ENCODE measurements at places on chromosomes 2 and 18.

DNA sequence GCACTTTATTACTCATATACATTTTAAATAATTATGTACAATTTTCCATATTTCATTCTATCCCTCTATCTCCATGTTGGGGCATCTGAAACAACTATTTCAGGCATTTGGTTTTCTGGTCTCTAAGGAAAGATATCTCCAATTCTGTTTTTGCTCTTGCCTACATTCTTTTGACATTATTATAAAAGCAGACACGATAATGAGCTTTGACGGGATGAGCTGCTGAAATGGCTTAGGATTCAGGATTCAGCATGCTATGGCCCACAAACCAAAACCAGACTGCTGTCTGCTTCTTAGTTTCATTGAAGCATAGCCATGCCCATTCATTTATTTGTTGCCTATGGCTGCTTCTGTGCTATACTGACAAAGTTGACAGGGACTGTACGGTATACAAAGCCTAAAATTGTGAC is 42.7 kb upstream of the GLS start:
- no peak for DNase-seq

- no peak for DNase-seq
Measured at GRCh38 chr2:230589025-230589424, 123.6 kb upstream of the CAB39 start.

DNA sequence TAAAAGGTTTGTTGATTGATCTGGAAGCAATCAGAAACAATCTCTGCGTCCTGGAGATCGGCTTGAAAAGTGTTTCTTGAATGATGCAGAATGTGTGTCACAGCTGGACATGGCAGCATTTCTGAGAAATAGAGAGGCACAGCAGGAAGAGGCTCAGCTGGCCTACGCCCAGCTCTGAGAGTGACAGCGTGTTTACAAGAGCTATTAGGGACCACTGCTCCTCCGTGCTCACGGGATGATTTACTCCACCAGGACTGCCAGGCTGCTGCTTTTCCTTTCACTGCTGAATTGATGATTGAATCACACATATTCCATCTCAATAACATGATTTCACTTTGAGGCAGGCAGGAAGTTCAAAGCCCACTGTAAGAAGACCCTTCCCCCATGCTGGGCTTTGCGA is 62.8 kb downstream of the GALNT14 start:
- no peak for DNase-seq

DNA sequence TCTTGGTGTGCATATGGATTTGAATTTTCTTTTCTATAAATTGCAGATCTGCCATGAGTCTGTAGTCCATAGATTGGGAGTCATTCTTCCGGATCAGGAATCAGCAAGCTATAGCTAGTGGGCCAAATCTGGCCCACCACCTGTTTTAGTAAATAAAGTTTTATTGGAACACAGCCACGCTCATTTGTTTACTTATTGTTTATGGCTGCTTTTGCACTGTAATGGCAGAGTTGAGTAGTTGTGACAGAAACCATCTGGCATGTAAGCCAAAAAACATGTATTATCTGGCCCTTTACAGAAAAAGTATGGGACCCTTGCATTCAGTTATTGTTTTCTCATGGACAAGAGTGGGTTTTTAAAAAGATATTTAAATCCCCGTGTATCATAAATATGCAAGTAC is 191.2 kb downstream of the LRRTM1 start:
- no peak for DNase-seq

DNA sequence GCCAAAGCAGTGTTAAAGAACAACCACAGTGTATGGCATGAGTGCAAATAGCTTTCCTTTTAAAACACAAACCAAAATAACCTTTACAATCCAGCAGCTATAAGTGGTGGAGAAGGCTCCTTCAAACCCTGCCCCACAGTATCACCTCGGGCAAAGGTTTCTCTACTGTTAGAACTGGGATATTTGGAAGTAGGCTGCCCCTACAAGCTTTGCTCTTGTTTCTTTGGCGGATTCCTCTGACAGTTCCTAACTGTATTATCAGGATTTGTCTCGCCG is 214.8 kb downstream of the ZNF521 start:
- no peak for DNase-seq

DNA sequence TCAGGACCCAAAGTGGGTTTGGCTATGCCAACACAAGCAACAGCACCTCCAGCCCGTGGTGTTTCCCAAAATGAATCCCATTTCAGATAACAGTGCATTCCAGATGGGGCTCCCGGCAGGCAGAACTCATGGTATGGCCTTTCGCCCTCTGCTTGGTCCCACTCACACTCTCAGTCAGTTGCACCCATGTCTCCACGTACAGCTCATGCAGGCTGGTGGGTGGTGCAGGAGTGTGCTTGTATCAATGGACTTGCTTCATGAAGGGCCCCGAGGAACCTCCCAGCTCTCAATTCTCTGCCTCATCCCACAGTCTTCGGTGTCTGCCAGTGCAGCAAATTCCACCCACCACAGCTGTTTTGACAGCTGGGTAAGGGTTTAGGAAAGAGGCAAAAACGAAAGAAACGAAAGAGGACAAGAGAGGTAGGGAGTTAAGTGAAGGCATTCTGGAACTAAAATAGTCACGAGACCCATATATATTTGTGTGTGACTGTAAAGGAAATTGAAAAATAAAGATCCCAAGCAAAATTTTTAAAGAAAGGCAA is 278.1 kb downstream of the DCDC2C start:
- no peak for DNase-seq

- DNase-seq: no peak
Measured at GRCh38 chr2:203824603-203825002, 43.0 kb upstream of the CTLA4 start.

DNA sequence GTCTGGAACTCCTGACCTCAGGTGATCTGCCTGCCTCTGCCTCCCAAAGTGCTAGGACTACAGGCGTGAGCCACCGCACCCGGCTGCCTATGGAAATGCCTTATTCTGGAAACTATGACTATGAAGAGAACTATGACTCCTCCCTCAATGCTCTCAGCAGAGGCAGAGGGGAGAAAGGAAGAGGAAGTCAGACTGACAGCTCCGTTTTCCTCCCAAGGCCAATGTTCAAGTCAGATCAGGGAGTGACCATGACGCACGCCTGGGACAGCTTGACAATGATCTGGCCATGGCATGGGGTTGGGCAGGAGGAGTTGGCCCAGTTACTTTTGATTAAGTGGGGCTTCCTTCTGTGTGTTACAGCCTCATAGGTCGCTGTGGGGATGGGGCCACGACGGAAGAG is 44.3 kb upstream of the MRPL33 start:
- no peak for DNase-seq

DNA sequence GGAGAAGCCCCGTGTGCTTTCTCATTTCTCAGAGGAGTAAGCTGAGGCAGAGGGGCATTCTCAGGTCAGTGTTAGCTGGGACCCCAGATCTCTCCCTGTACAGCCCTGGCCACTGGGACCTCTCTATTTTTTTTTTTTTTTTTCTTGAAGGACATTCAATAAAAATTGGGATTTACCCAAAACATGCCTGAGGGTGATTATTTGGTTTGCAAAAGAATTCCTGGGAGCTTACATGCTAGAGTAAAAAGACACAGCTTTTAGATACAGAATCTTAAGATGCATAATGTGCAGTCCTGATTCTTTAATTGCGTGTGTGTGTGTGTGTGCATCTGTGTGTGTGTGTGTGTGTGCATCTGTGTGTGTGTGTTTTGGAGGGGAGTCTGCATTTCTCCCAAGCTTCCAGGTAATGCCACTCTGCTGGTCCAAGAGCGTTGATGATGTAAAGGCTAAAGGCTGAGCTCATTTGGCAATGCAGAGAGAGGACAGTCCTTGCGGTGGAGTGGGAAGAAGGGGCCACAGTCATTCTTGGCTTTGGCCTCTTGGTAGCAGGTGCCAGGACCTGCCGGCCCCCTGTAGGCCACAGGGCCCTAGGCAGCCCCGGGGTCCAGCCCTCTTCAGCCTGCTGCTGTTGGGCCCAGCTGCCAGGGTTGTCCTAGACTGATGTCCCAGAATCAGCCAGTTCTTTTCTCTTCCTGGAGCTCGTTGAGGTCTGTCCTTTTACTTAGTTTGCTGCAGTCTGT is 74.1 kb upstream of the MCFD2 start:
- DNase-seq: no peak

- DNase-seq: no peak
Measured at GRCh38 chr2:148667113-148667836, 22.7 kb downstream of the EPC2 start.

DNA sequence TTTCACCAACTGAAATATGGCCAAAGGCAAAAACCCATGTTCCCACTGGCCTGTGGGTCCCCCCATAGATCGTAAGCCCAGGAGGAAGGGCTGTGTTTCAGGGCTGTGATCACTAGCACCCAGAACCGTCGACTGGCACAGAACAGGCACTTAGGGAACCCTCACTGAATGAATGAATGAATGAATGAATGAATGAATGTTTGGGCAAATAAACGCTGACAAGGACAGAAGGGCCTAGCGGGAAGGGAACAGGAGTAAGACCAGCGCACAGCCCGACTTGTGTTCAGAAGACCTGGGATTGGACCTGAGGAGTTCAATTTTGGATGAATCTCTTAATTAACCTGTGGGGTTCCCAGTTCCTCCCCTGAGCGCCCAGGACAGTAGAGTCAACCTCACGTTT is 76.2 kb downstream of the TPO start:
- DNase-seq: no peak
